Adrenal gland (tissue), 19 donors: ENCODE measurements at places on chromosomes 3 and 15.

DNA sequence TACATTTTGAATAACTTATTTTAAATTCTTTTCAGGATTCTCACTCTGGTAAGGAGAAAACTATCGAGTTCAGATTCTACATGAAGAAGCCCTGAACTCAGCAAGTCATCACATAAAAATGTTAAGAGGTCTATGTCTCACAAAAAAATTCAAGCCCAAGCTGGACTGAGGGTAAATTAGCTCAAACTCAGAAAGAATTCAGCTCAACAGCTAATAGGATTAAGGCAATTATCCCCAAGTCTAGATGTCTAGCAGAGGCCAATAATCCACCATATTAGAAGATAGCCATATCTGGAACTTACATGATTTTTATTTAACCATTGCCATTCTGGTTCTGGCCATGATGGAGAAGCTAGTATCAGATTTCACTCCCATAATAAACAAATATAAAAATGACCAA is 909.7 kb downstream of the PLOD2 start:
- no peak for DNase-seq

GRCh38 chr3:15997274-15997943 is 177.1 kb upstream of the GALNT15 start:
- no peak for DNase-seq

DNA sequence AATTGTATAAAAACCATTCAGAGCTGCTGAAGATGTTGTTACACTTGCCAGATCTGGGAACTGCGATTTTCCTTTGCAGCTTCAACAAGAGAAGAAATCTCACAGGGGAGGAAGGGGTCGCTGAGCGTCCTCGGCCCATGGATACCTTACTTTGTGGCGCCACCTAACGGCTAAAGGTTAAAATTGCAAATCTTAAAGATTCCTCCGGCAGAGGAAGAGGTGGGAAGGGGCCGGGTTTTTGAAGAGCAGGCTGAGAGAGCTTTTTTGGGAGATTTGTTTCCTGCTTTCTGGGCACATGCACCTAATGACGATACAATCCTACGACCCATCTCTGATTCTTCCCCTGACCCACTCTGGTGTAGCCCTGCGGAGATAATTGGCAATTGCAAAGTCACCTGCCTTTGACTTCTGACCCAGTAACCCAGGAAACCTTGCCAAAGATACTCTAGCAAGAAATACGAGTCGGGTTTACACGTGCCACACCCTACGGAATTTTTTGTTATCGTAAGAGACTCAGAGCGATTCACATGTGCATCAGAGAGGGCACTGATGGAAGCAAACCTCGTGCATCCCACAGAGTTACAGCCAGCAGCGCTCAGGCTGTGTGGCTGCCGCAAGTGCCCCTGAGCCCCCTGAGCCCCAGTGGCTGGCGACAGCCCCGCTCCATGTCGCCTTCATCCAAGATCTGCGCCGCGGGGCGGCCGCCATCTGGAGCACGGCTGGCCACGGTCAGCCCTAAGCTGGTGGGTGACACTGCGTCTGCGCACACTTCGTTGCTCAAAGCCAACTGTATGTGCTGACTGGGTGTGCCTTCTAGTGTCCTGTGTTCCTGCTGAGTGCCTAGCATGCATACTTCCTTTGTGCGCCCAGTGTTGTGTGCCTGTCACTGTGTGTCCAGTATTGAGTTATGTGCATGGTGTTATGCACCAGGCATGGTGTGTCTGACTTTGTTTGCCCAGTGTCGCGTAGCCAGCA is 55.2 kb upstream of the CHRNA7 start:
- no peak for DNase-seq

- no peak for DNase-seq
These were observed 2.3 kb upstream of the C3orf62 start for GRCh38 chr3:49279376-49279775.

DNA sequence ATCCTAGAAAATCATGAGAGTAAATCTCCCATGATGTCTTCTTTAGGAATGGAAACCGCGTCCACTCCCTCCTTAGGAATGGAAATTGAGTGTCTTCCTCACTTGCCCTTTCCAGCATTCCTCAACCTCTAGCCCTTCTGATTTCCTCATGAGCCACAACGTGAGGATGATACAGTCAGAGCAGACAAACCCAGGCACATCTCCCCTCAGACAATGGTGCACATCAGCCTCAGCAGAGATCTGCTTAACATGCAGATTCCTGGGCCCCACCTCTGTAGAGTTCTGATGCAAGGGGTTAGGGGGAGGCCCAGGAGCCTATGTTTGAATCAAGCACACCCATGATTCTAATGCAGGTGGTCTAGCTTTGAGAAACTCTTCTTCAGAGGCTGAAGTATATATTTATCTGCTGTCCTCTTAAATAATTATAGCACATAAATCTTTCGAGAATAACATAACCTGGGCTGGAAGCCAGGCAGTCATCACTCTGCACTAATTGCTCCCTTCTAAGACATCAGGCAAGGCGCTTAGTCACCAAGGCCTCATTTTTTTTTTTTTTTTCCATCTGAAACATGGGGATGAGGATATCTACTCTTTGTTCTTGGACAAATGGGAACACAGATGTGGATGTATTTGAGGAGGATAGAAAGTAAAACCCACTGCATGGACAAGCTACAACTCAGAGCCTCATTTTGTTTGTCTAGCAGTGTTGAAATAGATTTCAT is 81.7 kb downstream of the PRICKLE2 start:
- DNase-seq: peak; percentile 55

- no peak for DNase-seq
These were observed 66.5 kb upstream of the MFGE8 start for GRCh38 chr15:88979674-88980073.

- DNase-seq: no peak
These were observed 158.0 kb downstream of the CHST2 start for GRCh38 chr3:143277531-143277930.

GRCh38 chr3:98906230-98906629 is 4.7 kb upstream of the DCBLD2 start:
- DNase-seq: no peak

GRCh38 chr3:33105341-33105948 is 8.4 kb upstream of the CRTAP start:
- DNase-seq: no peak

DNA sequence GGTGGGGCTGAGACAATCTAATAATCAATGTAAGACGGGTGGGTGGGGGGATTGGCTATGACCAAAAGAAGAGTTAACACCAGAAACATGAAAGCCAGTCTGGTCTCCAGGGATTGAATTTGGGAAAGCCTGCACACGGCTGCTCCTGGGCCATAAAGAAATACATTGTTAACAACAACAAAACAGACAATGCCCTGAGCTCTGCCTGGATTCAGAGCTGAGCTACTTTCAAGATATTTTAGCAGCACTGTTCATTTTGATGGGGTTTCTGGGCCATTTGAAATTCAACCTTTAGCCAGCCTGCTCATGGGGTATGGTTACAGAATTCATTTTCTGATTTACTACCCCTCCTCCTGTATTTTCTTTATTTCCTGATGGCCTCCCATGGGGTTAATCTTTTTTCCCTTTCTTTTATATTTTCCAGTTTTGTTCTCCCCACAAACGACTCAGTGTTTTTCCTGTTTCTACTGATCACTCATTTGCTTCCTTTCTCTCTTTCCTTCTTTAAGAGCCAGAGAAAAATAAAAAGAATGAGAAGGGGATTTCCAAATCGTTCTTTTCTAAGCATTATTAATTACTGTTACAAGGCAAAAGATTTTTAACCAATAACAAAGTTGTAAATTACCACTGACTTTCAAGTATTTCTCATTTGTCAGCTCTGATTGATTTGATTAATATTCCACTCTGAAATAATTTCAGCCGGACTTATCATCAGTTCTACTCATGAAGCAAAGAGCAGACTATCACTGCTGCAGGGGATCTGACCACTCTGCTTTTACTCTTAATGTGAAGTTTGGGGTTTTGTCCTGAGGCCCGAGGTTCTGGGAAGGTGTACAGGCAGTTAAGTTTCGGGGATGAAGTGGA is 19.6 kb downstream of the NR2F2 start:
- DNase-seq: no peak

DNA sequence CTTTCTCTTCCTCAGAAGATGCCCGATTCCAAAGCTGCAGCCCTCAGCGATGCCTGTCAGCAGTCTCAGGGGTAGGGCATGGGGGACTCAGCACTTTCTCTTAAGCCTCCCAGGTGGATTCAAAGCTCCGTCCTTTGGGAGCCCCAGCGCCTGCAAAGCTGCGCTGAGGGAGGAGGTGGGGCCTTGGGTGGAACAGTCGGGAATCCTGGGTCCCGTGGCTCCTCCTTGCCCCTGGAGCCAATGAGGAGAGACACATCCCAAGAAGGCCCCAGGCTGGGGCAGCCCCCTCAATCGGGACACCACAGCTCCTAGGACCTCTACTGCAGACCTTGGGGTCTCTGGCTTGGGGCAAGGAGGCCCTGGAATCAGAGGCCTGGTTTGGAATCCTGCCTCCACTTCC is 227.5 kb upstream of the IGF1R start:
- no peak for DNase-seq

DNA sequence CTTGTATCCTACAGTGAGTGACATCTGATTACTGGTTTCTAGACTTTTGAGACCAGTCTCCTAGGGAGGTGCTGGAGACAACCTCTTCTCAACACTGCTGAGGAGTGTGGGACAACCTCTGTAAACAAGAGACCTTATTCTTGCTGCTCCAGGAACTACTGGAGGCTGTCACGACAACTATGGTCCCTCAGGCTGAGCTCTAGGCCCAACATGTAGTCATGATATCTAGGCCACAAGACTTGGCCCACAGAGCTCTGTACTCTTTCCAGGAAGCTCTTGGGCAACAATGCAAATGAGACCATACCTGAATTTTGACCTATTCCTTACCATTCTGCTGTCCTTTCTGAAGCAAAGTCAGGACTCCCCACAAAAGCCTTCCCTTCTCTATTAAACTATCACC is 24.3 kb upstream of the HEG1 start:
- DNase-seq: no peak

GRCh38 chr3:106176734-106177133 is 307.9 kb upstream of the CBLB start:
- no peak for DNase-seq

- DNase-seq: no peak
These were observed 443.3 kb downstream of the MAGI1 start for GRCh38 chr3:65595222-65596028.

DNA sequence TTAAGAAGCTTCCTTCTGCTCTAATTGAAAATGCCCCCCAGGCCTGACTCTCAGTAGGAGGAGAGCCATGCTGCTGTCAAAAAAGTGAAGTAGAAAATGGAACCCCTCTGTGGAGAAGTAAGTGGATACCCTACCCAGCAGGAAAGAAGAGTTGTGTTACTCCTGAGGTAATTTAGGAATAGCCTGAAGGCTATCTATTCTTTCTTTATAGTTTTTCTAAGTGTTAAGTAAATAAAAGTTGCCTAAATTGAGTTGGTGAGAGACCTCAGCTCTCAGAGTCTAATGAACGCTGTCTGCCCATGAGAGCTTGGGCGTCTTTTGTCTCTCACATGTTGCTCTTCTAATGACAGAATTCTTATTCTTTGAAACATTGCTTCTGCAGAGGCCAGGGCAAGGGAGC is 116.2 kb downstream of the NSUN3 start:
- no peak for DNase-seq

- peak; percentile 38 for DNase-seq
These were observed 13.3 kb upstream of the THUMPD3 start for GRCh38 chr3:9349321-9350117.

DNA sequence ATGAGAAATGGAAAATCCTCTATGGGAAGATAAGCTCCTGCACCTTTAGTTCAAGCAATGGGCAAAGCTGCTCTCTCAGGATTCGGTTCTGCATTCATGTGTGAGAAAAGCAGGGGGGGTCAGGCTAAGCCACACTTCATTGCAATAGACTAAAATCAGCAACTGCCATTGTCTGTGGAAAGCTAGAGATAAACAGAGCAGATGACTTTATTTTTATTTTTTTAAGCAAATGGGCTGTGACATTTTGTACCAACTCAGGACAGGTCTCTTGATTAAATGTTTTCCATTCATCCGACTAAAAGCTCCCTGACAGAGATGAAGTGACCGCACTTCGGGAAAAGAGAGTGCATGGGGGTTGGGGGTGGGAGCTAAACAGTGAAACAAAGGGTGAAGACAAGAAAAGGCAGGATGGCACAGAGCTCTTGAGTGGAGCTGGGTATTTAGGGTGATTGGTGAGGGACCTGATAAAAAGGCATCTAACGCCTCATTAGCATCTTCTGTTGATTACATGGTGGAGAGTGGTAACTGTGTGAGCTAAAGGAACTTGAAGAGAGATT is 987.4 kb downstream of the TUSC7 start:
- DNase-seq: no peak

DNA sequence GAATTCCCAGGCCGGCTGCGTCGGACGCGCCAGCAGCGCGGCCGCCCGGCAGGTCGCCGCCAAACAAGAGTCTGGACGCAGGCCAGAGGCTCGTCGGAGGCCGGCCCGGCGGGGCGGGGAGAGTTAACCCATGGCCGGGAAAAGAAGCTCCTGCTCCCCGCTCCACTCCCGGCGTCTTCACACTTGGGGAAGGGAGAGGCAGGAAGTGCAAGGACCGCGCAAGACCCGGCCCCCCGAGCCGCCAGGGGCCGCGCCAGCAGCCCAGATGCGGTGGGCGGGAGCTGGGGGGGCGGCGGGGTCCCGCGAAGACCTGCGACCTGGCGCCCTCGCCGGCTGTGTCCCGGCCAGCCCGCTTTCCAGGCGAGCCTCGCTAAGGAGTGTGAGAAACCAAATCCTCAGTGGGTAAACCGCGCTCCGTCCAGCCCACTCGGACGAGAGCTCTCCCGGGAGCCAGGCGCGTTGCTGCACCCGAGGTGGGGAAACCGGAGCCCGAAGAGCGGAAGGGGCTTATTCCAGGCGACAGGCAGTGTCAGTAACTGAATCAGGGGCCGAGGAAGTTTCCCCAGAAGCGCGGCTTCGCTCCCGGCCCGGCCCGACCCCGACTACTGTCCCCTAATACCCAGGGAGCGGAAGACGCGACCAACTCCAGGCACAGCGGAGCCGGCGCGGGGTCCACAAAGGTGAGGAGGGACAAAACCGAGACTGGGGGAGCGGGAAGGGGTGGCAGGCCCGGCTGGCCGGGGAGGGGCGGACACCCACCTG is 721 bp downstream of the ADAMTS7 start:
- DNase-seq: peak; percentile 61

DNA sequence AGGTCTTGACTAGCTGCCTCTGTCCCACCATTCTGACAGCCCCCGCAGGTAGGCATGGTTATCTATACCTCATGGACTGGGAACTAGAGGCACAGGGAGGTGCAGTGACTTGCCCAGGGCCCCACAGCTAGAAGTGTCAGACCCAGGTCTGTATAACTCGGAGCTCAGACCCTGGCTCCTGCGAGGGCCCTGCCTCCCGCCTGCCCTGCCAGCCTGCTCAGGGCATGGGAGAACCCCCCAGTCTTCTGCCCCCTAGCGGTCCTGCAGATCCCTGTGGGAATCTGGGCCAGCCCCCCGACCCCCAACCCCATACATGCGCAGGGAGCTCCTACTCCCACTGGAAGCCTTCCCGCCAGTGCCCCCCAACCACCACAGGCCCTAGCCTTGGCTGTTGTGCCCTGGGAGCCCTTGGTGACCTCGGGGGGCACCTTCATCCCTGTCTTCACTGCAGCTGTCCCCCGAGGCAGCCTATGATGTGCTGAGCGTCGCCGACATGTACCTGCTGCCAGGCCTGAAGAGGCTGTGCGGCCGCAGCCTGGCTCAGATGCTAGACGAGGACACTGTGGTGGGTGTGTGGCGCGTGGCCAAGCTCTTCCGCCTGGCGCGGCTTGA is 6.9 kb downstream of the ABTB1 start:
- peak; percentile 50 for DNase-seq
